GM12891 (cell line): ENCODE measurements at places on chromosomes 13 and 19.

DNA sequence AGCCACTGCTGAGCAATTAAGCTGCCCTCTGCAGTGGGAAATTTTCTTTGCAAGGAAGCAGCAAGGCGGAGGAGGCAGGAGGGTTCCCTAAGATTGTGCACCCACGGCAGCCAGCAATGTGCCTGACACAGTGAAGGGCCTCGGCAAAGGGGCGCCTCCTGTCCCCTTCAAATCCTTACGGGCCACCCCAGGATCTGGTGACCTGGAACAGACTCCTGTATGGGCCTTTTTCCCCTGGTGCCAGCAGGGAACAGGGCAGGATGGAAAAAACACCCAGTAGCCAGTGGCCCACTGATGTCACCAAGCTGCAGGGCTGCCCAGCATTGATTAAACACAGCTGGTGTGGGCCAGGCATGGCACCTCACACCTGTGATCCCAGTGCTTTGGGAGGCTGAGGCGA is 86.7 kb downstream of the GNG7 start:
- no peak for DNase-seq

- no peak for DNase-seq
These were observed 80.3 kb downstream of the RYR1 start for GRCh38 chr19:38513762-38514167.

- no peak for DNase-seq
These were observed 58.8 kb upstream of the ZNF681 start for GRCh38 chr19:23817519-23817918.

DNA sequence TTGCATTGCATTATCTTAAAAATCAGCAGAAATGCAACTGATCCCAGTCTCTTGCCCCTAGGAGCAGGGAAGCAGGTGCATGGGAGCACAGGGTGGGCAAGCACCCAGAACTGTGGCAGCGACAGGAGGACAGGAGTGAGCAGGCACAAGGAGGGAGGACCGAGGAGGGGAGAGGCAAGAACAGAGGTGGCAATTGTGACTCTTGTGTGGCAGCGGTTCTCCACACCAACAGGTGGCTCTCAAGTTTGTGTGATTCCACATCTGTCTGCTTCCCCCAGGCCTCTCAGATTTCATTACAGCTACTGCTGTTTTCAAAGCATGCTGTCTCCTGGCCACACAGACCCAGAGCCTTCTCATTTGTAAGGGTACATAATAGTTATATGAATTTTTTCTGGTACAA is 108.5 kb downstream of the STK24 start:
- DNase-seq: no peak

GRCh38 chr19:40589591-40590429 is 11.4 kb upstream of the LTBP4 start:
- DNase-seq: no peak

GRCh38 chr13:39685652-39686051 is 30.2 kb downstream of the COG6 start:
- DNase-seq: no peak

- no peak for DNase-seq
These were observed 67.3 kb downstream of the ZAR1L start for GRCh38 chr13:32247887-32248286.

- DNase-seq: no peak
These were observed 67.5 kb downstream of the CHST8 start for GRCh38 chr19:33689138-33689746.

GRCh38 chr19:542173-542866 is 1.5 kb upstream of the GZMM start:
- no peak for DNase-seq

DNA sequence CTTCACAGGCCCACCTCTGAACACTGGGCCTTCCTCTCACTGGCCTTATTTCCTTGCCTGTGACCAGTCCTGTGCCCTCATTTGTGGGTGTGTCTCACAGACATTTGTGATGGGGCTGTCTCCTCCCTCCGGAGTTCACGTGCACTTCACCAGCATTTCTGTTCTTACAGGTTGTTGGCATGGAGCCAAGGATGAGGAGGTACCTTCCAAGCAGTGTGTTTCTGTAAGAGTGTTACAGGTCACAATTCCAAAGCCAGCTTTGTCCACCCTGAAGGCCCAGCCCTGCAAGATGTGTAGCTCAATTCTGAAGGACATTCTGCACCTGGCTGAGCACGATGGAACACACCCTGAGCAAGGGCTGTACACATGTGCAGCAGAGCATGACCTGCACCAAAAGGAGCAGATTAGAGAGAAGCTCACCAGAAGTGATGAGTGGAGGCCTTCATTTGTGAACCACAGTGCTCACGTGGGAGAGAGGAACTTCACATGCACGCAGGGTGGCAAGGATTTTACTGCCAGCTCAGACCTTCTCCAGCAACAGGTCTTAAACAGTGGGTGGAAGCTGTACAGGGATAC is 8.1 kb downstream of the ZNF749 start:
- DNase-seq: no peak

DNA sequence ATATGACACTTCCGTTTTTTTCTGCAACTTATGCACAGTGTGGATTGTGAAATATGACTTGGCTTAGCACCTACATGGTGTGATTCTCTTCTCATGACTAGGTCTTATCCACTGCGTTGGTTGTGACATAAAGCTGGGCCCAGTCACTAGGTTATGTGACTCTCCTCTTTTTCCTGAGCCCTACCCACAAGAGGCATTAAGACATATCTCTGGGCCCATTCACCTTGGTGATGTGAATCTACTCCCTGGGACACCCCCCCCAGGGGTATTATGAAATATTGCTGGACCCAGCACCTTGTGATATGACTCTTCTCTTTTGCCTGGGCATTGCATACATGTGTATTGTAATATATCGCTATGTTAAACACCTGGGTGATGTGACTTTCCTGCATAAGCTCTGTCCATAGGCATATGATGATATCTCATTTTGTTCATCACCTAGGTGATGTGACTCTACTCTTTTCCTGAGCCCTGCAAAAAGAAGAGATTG is 85.8 kb upstream of the ZNF43 start:
- no peak for DNase-seq

GRCh38 chr13:27593267-27593666 is 27.1 kb downstream of the LNX2 start:
- no peak for DNase-seq

GRCh38 chr13:50905256-50905655 is 4.3 kb upstream of the RNASEH2B start:
- no peak for DNase-seq

GRCh38 chr13:34698945-34699344 is 243.1 kb upstream of the NBEA start:
- DNase-seq: no peak

DNA sequence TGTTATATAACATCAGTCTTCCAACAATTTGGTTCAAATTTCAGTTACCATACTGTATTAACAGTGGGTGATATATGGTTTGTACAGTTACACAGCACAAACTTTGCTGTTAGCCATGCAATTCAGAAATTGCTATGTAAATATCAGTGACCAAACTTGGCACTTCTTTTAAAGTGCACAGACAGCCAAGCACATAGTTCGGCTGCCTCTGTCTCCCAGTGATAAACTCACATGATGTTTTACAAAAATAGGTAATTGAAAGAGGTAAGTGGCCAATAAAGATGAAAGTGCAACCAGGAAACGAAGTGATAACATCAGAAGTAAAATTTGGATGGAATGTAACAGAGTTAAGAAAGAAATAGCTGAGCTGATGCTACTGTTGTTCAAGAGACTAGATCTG is 143.9 kb downstream of the PCDH9 start:
- no peak for DNase-seq

DNA sequence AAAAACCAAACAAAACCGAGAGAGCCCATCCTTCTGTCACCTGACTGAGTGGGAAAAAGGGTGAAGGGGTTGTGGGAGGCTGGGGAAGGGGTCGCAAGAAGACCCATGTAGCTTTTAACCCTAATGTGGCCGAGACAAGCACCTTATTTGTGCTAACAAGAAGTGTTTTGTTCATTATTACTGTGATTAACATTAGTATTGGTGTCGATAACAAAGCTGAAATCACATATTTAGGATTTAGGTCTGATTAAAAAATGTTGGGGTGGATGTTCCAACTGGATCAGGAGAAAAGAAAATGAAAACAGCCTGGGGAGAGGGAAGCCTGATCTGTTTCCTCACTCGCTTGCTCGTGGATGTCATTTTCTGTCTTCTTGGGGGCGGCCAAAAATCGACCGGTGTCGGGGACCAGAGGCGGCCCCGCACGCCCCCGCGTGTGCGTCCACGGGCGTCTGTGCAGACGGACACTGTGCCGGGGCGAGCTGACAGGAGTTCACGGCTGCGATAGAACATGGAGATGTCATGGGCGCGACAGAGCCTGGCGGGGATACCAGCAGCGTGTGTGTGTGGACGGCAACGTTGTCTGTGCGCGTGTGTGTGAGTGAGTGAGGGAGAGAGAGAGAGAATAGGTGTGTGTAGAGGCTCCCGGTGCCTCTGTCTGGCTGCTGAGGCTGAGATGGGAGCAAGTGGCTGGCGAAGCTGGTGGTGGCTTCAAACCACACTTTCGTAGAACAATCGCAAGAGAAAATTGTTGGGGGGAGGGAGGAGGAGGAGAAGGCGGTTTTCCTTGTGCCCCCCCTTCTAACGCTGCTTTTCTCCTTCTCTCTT is 29.1 kb downstream of the NFIX start:
- no peak for DNase-seq

DNA sequence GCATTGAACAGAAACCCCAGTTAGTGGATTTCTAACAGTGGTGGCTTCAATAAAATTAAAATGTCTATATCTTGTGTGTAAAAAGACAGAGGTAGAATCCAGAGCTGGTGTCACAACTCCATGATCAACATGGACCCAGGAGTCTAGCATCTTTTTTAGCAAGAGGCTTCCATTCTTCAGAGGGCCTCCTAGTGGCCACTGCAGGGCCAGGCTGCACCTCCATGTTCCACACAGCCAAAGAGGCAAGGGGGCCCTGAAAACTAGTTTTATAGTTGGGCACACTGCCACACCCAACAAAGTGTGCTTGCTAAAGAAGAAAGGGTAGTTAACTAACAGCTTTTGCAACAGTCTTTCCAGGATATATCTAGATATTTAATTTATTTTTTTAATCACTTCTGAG is 12.9 kb downstream of the N4BP2L1 start:
- DNase-seq: no peak
